ENCODE measurements at places on chromosomes 4 and X. TPM values are rescaled to one million over a fixed set of nuclear protein-coding genes. Genes with fewer than 3 reads are reported as not detected.

The VEGFD gene
- total RNA-seq = not detected

The LDOC1 gene
- total RNA-seq = 5.9 TPM

The CFAP99 gene
- total RNA-seq = not detected

The COMMD8 gene
- 29.2 TPM for total RNA-seq

The PARM1 gene
- total RNA-seq = not detected

The DACH2 gene
- not detected for total RNA-seq

The FAM47A gene
- total RNA-seq = not detected

The HSFX2 gene
- not detected for total RNA-seq

The HTN3 gene
- total RNA-seq = not detected

The WFS1 gene
- 17.4 TPM for total RNA-seq

The TENM3 gene
- total RNA-seq = 90.5 TPM

The TKTL2 gene
- total RNA-seq = not detected

The ASB9 gene
- 1.4 TPM for total RNA-seq

The IL3RA gene
- not detected for total RNA-seq

The TACR3 gene
- total RNA-seq = 0.03 TPM

The ARL13A gene
- total RNA-seq = not detected

The RNF175 gene
- not detected for total RNA-seq

The TAF7L gene
- total RNA-seq = 0.08 TPM

The BCORL1 gene
- 0.47 TPM for total RNA-seq

The MAGEA9B gene
- total RNA-seq = not detected

The BCAP31 gene
- total RNA-seq = 249 TPM

The SPANXN3 gene
- not detected for total RNA-seq

The TIMM8A gene
- 0.94 TPM for total RNA-seq

The GAGE1 gene
- not detected for total RNA-seq

The BMPR1B gene
- total RNA-seq = not detected

The SULT1B1 gene
- total RNA-seq = not detected

The F11 gene
- total RNA-seq = not detected

The IL13RA2 gene
- not detected for total RNA-seq

The SMR3B gene
- total RNA-seq = not detected

The TLR1 gene
- total RNA-seq = 0.41 TPM

The PWWP3B gene
- total RNA-seq = not detected

The CLCN4 gene
- 10.9 TPM for total RNA-seq
